ENCODE measurements at places on chromosomes 5 and 9.
A peak's percentile ranks its signal among the peaks of the same experiment; 100 is the strongest.

DNA sequence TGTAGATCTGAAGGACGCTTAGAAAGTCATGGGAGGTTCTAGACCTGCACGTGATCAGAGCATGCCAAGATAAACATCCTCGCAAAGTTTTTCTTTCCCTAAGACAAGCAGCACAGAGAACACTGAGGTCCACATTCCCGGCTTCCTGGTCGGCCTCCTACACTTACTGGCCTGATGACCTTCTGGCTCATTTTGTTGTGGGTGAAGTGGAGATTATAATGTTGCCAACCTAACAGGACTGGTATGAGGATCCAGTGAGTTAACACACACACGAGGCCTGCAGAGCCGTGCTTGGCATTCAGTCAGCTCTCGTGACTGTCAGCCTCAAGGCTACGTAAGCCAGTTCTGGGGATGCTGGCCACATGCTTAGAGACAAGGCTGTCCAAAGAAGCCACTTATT lies 186.0 kb downstream of the TENT4A start:
- no peak for DNase-seq

DNA sequence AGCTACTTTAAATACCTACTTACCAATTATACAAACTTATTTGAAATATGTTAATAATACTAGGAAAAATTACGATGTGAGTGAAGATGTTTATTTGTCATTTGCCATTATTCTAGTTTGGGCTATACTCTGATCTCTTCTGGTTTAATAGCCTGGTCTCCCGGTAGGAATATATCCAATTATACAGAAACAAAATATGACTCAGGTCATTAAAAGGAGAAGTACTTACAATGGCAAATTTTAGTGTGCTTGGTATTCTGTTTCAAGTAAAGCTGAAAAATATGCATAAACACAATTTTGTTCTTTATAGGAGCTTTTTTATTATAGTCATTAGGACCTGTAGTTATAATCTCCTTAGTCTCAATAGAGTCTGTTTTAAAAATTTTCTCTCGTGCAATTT lies 176.8 kb downstream of the SLCO4C1 start:
- DNase-seq, result no peak

DNA sequence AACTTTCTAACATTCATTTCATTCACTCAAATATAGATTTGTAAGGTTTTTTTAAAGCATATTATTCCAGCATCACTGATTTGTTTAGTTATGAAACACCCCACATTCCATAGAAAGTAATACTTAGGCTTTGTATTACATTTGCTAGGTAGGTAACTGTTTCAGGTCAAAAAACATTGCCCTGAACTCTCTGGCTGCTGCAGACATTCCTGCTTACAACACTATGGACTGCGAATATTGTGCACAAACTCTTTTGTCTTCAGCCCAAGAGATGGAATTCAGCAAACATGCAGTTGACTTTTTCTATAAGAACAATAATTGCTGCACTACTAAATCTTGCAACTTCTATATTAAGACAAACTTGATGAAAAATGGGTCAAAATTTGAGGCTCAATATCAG lies 301.0 kb downstream of the ARL15 start:
- no peak for DNase-seq

GRCh38 chr5:40991168-40991980 lies 79.8 kb downstream of the MROH2B start:
- DNase-seq, result no peak

DNA sequence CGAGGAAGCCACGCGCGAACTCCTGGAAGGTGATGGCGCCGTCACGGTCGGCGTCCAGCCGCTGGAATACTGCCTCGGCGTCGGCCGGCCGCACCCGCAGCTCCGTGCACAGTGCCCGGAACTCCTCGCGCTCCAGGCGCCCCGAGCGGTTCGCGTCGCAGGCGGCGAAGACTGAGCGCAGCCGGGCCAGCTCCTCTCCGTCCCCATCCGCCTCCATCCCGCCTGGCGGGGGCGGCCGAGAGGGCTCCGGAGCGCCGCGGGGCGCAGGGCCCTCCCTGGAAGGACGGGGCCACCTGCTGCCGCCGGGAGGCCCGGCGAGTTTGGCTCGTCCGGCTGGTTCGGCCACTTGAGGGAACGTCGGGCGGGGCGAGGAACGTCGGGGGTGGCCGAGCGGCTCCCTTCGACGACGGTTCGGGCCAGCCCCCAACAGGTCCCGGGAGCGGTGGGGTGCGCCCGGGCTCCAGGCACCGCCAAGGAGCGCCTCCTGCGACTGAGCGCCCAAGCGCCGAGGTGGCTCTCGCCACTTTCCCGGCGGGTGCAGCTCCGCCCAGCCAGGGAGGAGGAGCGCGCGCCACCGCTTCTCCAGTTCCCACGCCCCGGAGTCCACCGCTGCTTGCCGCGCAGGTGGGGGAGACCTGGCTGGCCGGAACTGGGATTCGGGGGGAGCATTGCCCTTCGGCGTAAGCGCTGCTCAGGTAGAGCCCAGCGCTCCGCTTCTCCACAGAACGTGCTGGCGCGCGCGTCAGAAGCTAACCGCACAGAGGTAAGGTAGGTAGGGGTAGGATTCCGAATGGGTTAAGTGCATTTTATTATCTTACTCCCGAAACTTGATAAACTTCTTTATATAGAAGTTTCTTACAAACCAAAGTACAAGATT lies at the start of gene RASEF:
Gene RASEF, minus strand, starts transcription at position 492 of the 877 bp plus-strand sequence. Its CDS starts 275 bp downstream, at position 217.
- no peak for DNase-seq

GRCh38 chr5:181160152-181160754 lies 12.9 kb downstream of the OR2V2 start:
- peak; percentile 23 for DNase-seq

GRCh38 chr9:114115654-114116125 lies 16.6 kb upstream of the KIF12 start:
- no peak for DNase-seq

DNA sequence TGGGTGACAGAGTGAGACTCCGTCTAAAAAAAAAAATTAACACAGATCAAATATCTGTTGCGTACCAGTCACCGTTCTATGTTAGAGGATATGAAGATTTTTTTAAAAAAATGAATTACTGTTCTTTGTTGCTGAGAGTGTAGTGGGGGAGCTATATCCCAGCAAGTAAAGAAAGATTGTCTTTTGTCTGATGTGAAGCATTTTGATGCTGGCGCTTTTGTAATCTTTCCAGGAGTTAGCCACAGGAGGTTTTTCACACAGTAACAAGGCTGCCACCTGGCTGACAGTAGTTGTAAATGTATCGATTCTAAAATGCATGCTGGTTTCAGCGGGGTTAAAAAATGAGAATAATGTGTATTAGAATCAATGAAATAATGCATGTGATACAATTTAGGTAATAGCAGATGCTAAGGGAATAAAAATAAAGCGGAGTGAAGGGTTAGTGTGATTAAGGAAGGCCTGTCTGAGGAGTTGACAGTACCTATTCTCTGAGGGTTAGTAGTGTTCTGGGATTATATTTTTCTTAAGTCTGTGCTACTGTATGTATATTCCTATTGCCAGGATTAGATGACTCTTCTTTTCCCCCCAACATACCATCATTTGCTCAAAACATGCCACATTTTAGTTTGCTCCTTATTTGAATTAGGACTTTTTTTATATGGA lies 3.4 kb downstream of the LMNB1 start:
- DNase-seq, result no peak

DNA sequence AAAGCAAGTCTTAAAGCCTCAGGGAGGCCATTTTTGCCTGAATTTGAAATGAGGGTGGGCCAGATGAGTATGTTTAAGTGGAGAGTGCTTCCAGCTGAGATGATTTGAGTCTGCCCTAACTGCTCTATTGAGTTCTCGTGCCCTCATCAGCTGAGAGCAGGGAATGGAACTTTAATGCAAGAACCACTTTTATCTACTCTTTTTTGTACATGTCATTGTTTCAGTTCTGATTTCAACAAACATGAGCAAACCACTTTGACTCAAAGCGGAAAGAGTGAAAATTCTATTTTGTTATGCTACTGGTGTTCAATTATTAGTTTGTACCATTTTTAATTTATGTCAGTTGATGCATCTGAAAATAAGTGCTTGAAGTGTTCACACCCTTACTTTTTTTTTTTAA lies 35.8 kb downstream of the DCAF10 start:
- DNase-seq, result no peak

- no peak for DNase-seq
Measured at GRCh38 chr9:84671586-84672521, 2.3 kb downstream of the NTRK2 start.

DNA sequence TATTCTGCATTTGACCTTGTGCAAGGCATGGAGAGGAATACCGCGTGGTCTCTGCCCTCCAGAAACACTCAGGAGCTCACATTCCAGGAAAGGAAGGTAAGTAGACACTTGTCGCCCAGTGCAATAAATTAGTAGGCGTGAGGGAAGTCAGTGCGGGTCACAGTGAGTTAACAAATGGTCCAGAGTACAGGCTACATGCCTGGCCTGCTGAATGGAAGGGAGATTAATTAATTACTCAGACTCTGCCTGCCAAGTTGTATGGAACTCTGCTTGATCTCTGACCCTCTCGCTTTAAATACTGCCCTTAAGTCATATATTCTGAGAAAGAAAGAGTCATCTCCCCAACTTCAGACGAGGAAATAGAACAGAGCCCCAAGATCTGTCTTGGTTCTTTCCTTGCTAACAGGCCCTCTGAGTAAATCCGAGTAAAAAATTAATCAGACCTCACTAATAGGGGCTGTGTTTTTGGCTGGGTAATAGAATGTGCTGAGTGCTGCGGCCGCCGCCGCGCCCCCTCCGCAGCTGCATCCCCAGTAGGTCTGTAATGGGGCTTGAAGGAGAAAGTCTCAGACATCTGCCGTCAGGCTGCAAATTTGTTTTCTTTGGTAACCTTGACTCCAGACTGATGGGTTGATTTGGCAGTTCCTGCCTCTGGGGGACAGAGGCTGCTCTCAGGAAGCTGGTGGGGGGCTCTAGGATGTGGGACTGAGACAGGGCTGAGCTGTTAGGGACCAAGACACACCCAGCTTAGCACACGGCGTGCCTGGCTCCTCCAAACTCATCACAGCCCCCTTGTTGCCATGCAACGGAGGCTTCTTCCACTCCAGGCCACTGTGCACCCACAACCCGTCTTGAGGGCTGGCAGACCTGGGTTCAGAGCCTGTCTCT lies 144.4 kb downstream of the NSG2 start:
- no peak for DNase-seq

GRCh38 chr9:116178481-116179211 lies 25.1 kb downstream of the PAPPA start:
- DNase-seq, result no peak

GRCh38 chr9:109331353-109331752 lies 10.5 kb upstream of the EPB41L4B start:
- DNase-seq, result no peak

DNA sequence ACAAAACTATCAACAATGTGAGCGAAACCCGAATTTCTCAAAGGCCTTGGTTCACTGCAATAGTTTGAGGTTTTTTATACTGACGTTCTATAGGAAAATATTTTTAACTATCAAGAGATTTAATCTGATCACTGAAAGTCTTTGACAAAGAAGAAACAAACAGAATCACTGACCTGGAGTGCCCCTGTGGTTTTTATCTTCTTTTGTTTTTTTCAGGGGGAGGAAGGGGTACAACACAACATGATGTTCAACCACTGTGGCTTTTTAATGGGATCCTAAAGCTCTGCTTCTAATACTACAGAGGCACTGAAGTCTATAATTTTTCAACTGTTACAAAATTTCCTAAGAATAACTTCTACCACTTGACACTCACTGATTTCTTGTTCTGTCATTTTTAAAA lies 185.9 kb downstream of the AP3B1 start:
- no peak for DNase-seq

DNA sequence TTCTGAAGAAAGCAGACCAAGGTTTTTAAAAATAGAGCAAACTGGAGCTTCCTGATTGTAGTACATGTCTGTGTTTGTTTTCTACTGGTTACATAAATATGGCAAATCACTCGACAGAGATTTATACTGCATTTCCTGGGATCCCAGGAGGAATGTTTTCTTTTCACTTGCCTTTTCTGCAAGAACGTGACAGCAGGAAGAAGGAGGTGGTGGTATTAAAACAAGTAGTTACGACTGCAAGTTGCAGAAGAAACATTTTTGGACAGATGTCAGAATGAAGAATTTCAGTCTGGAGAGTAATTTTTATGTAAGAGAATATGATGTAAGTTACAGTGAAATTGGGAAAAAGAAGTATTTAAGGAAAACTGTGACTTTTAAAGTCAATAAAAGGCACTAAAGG lies 253.7 kb upstream of the NFIL3 start:
- DNase-seq, result no peak

- no peak for DNase-seq
Measured at GRCh38 chr5:135186662-135187522, 152.9 kb upstream of the PITX1 start.
